Head of caudate nucleus (tissue), 42 donors: ENCODE measurements at places on chromosomes 4 and X.

DNA sequence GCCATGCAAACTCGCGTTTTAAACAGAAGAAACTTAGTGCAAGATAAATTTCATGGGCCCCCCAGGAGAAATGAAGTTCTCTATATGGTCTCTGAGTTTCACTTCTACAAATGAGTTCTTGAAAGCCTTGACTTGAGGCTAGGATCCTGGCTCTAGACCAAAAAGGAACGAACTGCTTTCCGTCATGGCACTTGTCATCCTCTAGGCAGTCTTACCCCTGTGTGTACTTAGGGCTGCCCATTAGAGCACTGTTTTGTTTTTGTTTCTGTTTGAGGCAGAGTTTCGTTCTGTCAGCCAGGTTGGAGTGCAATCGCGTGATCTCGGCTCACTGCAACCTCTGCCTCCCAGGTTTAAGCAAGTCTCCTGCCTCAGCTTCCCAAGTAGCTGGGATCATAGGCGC, 29.0 kb downstream of the RNF4 start:
- DNase-seq = no peak

- no peak for DNase-seq
Measured at GRCh38 chr4:169110633-169111032, 100.6 kb upstream of the CBR4 start.

DNA sequence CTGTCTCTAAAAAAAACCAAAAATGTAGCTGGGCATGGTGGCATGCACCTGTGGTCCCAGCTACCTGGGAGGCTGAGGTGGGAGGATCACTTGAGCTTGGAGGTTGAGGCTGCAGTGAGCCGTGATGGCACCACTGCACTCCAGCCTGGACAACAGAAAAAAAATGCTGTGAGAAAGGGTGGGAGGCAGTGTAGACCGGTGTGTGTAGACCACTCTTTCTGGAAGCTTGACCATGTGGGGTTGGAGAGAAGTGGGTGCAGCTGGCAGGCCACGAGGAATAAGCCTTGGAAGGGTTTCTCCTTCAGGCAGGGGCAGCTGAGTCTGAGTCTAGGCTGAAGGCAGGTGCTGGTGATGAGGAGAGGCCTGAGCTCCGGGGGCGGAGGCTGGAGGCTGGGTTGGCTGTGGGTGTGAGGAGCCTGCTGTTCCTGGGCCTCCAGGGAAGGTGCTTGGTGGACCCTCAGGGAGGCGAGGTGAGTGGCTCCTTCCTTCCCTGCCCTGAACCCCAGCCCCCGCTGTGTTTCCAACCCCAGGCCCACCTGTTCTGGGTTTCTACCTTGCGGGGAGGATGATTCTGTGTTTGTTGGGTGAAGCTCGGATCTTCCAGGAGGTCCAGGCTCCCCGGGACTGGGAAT, 9.3 kb upstream of the TBC1D14 start:
- no peak for DNase-seq

DNA sequence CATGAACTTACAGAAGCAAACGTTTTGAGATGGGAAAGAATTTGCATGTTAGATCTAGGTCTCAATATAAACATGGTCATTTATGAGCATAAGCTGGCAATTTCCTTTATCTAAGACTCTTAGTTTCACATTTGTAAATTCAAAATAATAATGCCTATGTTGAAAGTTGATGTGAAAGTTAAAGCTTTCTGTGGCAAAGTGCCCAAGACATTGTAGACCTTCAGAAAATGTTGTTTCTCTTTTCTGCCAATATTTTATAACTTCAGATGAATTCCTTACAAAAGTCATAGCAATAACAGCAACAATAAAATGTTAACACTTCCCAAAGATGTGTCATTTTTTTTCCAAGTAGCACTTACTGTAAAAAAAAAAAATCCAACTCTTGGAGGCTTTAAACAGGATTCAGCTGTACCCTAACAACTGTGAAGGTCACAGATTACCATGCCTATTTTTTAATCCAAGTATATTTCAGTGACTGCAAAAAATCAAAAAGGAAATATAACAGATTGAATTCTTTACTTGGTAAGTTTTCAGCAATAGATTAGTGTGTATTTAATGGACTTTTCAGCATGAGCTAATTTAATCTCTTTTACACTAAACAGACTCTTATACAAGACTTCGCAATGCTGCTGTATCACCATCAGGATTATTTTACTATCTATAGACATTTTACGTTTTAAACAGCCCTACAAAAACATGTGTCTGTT, 206.5 kb upstream of the PDE5A start:
- DNase-seq = no peak

DNA sequence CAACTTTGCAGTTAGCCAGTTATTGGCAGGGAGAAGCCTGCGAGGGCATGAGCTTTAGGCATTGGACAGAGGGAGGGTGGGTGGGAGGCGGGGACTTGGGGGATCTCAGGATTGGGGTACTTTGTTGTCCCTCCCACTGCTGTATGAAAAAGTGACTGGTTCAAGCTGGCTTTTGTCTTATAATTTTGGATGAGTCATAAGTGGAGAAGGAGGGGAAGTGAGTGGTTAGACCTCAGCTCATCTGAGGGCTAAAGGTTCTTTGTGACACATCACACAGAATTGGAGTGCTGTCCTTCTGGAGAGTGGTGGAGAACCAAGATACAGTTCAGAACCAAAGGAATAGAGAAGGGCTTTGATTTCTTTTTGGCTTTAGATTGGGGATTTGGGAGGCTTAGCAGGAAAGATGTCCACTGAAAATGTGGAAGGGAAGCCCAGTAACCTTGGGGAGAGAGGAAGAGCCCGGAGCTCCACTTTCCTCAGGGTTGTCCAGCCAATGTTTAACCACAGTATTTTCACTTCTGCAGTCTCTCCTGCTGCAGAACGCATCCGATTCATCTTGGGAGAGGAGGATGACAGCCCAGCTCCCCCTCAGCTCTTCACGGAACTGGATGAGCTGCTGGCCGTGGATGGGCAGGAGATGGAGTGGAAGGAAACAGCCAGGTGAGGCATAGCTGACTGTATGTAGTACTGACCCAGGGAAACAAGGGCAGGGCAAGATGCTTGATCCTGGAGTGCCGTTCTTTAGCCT, at the start of gene SLC4A4:
Gene SLC4A4 (plus strand): TSS at position 175 of the 748 bp plus-strand sequence.
- no peak for DNase-seq

GRCh38 chr4:14562901-14563300, 439.4 kb upstream of the CPEB2 start:
- peak; percentile 56 for DNase-seq

DNA sequence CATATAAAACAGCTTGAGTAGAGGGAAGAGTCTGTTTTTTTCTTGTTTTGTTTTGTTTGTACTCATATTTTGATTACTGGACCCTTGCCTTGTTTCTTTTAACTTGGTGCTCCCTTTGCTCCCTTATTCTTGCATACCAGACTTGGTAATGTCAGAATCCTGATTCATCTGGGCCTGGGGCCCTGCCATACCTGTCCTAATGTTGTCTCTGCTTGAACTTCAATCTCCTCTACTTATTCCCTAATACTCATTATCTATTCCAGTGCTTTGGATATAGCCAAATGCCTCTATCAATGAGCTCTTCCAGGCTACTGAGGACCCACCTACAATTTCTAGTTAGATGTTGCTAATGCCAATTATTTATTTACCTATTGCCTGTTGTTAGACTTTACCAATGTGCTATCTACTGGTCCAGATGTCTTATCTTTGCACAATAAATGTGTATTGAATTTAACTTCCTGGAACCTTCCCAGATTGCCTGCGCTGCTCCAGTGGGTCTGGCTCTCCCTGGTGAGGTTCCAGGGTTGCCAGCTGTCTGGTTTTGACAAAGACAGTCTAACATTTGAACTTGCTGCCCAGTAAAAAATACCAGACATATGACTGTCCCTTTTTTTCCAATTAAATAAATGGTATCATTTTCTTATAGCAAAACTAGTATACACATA, 64.4 kb upstream of the ACSL4 start:
- DNase-seq = no peak

DNA sequence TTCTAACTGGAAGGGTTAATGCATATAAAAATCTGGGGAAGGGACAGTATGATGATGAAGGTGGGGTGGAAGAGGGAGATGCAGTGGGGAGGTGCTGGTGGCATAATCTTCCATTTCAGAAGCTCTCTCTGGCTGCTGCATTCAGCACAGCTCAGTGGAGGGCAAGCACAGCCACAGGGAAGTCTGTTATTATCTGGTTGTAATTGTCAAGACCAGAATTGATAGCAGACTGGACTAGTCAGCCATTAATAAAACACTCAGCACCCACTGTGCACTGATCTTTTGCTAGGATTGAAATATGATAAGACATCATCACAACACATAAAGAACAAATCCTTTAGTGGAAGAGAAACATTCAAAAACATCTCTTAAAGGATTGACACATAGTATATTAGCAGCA, 414.2 kb upstream of the LCORL start:
- no peak for DNase-seq

DNA sequence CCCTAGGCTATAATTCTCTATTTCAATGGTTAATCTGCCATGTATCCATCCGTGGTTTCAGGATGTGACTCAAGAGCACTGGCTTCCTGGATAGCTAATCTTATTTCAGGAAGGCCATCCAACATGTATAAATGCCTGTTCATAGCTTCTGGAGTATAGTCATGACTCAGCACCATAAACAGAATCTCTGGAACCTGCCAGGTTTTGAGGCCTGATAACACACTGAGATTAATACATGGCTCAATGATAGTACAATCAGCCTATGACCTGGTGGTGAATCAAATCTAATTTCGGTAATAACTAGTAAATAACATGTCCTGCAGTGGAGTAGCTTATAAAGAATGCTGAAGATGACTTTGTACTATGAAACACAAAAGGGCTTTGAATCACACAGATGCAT, 5.7 kb upstream of the IL13RA2 start:
- no peak for DNase-seq

DNA sequence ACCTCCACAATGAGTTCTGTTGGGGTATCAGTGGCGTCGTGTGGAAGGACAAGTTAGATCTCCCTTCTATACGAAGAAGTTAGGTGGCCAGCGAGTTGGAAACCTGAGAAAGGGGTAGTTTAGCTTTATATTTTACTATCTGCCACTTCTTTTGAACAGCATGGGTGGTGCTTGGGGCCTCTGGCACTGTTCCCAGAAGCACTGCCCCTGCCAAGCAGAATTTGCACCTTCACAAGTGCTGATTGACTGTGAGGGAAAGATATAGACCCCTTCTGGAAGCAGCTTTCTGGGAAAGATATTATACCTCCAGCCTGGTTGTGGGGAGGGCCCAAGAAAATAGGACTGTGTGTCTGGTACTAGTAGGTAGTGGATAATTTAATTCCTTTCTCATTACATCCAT, 246.9 kb downstream of the FBXO8 start:
- no peak for DNase-seq

GRCh38 chrX:16870862-16871815, 977 bp upstream of the RBBP7 start:
- peak; percentile 42 for DNase-seq

DNA sequence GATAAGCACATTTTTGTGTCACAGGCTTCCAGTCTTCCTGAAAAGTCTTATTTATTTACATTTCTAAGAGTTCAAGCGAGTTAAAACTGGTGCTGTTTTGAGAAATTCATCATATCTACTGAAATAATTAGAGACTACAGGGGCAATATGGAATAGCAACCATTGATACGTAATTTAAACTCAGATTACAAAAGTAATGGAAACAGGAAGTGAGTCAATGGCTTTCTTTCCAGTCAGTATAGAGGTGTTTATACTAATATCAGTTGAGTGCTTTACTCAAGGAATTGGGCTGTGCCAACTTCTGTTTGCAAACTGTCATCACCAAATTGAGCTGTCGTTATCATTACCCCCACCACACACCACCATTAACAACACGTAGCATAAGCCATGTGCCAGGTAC, 222.7 kb downstream of the COL25A1 start:
- DNase-seq = no peak

- DNase-seq = no peak
Measured at GRCh38 chr4:112819729-112820128, 182.8 kb downstream of the LARP7 start.

DNA sequence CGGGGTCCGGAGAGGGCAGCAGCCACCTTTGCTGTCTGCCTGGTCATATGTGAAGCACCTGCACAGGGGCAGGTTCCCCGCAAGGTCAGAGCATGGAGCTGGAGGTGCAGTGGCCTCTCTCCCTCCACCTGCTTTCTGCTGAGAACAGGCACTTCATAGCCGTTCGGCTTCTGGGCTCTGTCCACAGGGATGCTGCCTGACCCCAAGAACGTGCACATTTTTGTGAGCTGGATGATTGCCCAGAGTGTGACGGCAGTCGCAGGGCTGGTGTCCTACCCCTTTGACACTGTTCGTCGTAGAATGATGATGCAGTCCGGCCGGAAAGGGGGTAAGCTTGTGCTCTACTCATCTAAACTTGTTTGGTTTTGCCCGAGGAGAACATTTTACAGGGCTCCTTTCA, 2.5 kb downstream of the SLC25A4 start:
- no peak for DNase-seq

DNA sequence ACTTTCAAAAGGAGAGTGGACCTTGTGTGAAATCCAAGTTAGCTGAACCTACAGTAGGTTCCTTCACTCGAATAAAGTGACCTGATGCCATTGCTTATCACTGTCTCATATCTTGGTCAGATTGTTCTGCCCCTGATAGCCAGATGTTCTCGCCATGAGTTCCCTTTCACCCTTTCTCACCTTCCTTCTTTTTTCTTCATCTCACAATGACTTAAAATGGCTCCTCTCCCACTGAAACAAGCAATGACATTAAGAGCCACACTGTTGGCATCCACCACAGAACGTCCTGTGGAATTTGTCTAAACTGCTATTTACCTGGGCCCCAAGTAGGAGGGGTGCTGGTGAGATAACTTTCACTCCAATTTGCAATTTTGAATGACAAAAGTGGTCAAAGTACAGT, 227.6 kb upstream of the PPP1R2C start:
- no peak for DNase-seq

DNA sequence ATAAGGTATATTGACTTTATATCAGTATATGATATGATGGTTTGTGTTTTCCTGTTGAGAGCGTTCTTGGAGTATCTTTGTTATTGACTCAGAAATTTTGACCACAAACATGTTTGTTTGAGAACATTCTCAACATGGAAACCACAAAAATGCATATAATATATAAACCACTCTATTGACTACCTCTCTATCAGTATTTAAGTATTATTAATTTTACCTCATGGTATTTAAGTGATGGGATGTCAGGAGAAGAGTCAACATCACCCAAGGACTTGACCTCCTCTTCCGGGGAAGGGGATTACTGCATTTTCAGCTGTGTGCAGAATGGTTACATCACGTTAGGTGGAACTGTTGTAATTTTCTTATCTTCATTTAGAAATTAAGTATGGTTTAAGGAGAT, 54.3 kb upstream of the PUDP start:
- no peak for DNase-seq

DNA sequence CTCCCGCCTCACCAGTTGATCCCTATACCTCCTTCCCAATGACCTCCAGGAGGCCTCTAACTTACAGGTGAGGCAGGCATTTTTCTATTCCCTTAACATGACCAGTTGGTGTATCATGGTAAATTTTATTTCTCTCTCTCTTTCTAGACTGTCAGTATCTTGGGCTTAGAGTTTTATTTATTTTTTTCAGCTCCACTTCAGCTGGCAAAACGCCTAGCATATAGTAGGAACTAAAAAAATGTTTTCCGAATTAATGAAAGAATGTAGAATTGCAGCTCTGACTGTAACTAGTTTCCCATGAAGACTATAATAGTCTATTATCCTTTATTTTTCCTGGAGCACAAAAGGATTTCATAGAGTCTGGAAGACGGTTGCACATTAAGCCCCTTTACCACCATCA, 84.8 kb downstream of the PDE5A start:
- DNase-seq = no peak

GRCh38 chr4:152392079-152392478, 143.8 kb downstream of the FBXW7 start:
- DNase-seq = no peak

- DNase-seq = no peak
Measured at GRCh38 chrX:17560385-17560784, 176.9 kb upstream of the SCML1 start.

GRCh38 chrX:130672214-130672613, 230.8 kb downstream of the ENOX2 start:
- DNase-seq = no peak
